Fibroblast of mammary gland (primary cell): ENCODE measurements at places on chromosomes 5 and 9.
A peak's percentile ranks its signal among the peaks of the same experiment; 100 is the strongest.

- no peak for DNase-seq
Observed at GRCh38 chr5:173778784-173779304, 109.3 kb upstream of the CPEB4 start.

- DNase-seq = no peak
Observed at GRCh38 chr9:121700832-121701419, 49.5 kb downstream of the DAB2IP start.

DNA sequence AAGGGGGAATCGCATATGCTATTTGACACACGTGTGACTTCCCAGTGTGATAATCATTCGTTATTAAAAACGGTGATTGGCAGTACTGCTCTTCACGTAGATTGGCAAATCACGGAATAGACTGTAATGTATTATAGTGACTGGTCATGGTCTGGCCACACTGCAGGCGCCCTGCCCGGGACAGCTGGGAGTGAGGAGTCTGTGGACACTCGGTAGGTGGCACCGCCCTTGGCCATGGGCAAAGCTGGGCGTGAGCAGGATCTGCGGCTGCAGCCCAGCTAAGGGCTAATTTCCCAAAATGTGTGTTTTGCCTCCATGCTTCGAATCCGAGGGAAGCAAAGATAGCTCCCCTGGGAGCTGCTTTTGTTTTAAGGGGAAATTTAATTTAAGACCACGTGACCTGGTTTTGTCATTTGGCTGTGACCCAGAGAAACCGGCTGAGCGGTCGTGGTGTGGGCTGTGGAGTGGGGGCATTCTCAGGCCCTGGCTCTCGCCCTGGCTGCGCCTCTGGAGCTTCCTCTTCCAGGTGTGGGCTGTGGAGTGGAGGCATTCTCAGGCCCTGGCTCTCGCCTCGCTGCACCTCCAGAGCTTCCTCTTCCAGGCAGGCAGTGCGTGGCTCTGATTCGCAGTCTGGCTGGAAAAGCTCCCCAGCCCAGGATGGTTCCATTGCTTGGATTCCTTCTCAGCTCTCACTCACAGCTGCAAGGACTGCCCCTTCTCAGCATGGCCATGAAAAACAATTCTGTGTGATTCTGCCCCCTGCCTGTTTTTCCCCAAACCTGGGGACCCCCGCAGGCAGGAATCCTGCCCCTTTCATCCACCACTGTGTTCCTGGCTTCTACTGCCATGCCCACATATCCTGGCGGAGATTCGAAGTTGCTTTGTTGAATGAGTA is 131.1 kb downstream of the OLFM1 start:
- no peak for DNase-seq

DNA sequence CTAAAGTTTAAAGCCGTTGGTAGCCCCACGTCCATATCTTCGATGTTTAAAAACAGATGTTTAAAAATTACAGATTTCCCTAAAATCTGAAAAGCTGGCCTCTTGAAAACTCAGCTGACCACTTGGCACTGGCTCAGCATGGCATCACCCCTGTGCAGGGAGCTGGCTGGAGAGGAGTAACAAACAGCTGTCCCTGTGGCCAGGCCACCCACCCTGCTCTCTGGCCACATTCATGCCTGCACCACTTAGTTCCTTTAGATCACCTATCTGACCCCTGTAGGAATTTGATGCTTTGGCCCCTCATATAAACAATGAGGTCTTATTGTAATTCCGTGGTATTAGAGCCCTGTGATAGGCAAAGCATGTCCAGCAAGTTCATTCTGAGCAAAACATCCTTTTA is 107.5 kb downstream of the FRMD3 start:
- DNase-seq = no peak

DNA sequence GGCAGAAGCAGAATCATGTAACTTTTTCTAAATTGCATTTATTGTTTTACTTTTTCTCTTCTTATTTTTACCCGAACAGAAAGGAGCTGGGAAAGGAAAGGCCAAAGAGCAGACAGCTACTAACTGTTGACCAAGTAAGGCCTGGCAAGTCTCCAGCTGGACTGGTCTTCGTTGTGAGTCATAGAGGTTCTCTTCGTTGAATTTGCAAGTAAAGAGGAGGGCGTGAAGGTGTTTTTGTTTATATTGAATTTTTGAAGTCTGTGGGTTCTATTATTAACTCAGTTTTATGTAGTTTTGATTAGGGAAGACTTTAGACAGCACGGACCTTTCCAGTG is 416.5 kb upstream of the CCNH start:
- DNase-seq = peak; percentile 85

DNA sequence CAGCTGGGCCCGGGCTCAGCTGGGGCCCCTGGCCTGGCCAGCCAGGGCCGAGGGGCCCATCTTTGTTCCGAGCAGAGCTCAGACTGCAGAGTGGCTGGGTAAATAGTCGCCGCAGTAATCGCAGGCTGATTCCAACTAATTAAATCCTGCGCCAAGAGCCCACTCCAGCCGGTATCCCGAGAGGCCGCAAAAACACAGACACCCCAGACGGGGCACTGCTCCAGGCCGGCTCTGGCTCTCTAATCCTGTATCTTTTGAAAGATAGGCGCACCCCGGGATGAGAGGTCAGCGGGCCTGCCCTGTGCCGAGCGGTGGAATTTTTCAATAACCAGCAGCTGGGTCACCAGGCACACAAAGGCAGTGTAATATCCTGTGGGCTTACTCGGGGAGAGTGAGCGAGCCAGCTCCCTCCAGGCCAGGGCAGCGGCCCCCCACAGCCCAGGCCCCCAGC is 57.7 kb downstream of the LMX1B start:
- no peak for DNase-seq

GRCh38 chr5:6602441-6602840 is 30.4 kb downstream of the NSUN2 start:
- no peak for DNase-seq

DNA sequence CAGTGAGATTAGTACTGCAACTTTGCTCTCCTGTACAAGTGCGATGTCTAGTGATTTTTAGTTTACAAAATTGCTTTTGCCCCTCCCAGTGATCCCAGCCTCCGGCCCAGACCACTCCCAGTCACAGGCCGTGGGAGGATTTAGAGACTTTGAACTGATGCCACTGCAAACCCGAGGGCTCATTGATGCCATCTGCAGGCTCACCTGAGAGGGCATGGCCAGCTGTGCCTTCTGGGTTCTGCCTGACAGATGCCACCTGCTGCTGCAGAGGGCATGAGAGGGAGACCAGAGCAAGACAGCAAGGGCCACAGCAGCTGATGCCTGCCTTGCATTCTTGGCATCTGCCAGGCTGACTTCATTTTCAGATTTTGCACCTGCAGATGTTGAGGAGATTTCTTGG is 593.8 kb downstream of the CDK5RAP2 start:
- DNase-seq = no peak
